ENCODE measurements at places on chromosomes 7 and 10.

- DNase-seq, result no peak
Measured at GRCh38 chr7:106887421-106887820, 22.3 kb downstream of the PIK3CG start.

DNA sequence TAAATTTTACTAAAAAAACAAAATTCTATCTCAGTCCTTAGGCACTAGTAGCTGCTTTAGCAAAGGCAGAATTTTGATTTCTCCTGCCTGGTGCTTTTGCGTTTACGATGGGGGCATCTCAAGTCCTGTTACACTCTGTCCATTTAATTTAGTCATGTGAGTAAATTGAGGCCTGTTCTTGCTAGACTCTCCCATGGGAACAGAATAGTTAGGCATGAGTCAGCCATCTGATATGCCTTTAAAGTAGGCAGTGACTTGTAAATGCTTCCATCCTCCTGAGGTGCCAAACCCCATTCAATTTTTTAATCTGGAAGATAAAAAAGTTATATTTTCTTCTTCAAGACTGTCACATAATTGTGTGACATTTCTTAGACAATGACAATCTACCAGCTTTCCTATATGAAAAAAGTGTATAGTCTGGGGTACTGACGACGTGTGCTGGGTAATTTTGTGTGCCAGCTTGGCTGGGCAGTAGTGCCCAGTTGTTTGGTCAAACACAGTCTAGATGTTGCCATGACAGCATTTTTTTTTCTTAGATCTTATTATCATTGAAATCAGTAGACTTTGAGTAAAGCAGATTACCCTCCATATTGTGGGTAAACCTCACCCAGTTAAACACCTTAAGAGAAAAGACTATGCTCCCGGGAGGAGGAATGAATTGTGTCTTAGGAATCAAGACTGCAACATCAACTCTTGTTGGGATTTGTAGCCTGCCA, 603.4 kb downstream of the SORCS1 start:
- DNase-seq, result no peak

- DNase-seq, result peak; percentile 24
Measured at GRCh38 chr7:128878226-128879105, 15.8 kb downstream of the ATP6V1F start.

DNA sequence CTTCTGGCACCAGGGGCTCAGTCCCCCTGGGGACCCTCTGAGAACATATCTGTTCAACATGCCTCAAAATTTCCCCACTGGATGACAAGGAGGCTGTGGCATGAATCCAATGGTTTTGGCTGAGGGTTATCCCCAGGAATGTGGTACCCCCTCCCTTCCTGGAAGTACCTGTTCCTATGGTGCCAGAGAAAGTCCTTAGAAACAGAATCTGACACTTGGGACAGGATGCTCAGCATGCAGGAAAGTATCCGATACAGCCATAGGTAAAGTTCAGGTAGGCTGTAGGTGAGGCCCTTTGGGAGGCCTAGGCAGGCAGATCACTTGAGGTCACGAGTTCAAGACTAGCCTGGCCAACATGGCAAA, 42.7 kb upstream of the A1CF start:
- no peak for DNase-seq

DNA sequence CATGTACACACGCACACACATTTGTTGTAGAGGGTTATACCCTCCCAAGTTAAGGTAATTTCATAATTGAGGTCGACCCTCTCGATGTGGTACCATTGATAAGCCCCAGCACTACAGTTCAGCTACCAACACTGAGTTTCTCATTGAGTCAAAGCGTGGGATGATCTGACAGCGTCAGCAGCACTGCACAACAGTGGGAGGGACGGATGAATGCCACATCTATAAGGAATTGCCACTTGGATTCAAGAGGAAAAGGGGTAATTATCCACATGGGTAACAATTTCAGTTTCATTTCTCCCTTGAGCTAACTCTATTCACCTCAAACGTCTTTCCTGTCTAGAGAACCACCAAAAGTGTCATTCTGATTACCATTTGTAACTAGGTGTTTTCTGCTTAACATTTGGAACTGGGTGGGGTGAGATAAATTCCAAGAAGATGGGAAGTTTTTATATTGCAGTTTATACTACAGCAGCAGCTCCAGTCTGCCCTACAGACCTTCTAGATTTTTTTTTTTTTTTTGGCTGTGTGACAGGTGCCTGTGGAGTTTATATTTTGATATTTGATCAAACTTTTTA, 342.9 kb downstream of the AUTS2 start:
- DNase-seq, result no peak
